ENCODE measurements at places on chromosomes 1 and 21. TPM values are rescaled to one million over a fixed set of nuclear protein-coding genes. Genes with fewer than 3 reads are reported as not detected.

ATP1A2 gene
- not detected for total RNA-seq

CD53 gene
- total RNA-seq = 415 TPM

ST6GALNAC5 gene
- not detected for total RNA-seq

GRCh38 chr1:43232074-43232473 lies 37.7 kb upstream of the TMEM125 start:
- no peak for DNase-seq

GRCh38 chr1:39919545-39919944 lies 17.8 kb upstream of the MYCL start:
- DNase-seq = peak; percentile 37

DNA sequence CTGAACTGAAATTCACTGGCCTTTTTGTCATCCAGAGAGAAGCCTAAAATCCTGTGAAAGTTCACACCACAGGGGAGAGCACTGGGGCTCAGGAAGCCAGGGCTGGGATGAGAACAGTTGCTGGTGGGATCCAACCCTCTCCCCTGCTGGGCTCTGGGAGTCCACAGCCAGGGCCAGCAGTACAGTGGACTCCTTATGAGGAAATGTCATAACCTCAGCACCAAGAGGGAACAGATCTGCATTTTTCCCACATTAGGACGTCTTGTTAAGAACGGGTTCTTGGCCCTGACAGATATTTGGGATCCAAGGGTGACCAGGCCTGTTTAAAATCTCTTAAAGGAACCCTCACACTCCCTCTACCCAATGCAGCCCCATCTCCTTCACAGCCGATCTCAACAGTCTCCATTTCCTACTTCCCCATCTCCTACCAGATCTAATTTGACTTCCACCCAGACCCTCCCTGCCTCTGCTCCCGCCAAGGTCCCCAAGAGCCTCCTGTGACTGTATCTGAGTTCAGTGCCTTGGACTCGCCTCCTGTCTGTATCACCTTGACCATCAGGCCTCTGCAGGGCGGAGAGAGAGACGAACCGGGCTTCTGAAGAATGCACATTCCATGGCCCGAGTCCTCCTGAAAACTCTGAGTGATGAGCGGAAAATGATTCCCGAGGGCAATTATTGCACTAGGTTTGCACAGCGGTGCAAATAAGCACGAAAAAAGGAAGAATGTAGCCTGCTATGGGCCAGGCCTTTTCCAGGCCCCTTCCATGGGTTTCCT lies 159.9 kb downstream of the TRABD2B start:
- no peak for DNase-seq

GRCh38 chr1:43789604-43790550 lies 82.5 kb downstream of the ST3GAL3 start:
- DNase-seq = no peak

DNA sequence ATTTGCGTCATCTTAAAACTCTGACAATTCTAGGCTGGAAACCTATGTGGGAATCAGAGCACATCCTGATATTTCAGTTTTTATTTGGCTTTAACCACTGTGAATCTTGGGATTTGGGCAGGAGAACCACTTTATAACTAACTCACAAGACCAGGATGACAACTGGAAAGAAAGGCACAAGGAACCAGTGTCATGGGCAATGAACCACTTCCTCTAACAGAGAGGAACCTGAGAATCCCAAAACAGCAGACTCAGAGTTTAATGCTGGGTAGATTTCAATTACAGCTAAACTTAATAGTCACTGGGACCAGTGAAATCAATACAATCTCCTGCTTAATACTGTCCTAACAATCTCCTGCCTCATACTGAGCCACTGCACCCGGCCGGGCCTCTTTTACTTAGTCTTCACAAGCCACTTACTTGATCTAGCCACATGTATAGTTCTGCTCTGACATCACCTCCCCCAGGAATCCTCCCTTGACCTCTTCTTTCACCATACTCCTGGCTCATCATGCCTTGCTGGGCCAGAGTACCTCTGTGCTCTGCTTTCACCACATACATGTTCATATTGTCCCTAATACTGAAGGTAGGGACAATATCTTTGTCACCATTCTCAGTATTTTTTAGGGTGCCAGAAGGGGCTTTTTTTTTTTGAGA lies 20.2 kb upstream of the SLFNL1 start:
- DNase-seq = no peak

GRCh38 chr1:234900595-234900994 lies 228.0 kb downstream of the TOMM20 start:
- no peak for DNase-seq

GRCh38 chr1:41917835-41918449 lies 780 bp downstream of the HIVEP3 start:
- DNase-seq = peak; percentile 75

DNA sequence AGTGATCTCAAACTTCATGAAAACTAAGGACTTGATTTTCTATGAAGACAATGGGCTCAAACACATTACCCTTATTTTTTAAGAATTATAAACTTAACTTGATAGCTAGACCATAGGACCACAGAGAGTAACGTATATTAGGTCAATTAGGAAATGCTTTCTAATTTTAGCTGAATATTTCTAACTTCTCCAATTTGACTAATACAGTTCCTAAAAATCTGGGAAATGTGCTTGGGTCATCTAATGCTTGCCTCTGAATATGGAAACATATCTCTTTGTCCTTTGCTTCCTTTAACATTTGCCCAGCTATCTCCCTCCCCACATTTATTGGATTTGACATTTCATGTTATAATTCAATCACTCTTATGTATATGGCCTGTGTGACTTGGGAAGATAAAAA lies 141.4 kb downstream of the LHX8 start:
- DNase-seq = no peak

- no peak for DNase-seq
Observed at GRCh38 chr1:108645564-108646184, 15.2 kb downstream of the HENMT1 start.

DNA sequence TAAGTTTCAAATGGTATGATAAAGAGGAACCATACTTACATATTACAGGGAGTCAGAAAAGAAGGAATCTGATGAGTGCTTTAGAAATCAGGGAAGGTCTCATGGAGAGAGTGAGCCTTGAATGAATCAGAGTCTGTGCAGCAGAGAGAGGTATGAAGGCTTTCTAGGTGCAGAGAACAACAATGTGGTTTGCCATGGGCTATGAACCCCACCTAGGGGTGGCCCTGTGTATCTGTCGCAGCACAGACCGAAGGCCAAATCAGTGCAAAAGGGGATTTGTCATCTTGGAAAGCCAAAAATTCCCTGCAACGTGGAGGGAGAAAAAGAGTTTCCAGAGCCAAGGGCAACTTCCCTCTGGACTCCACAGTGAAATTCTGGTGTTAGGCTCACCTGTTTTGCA lies 3.5 kb downstream of the PAPPA2 start:
- DNase-seq = no peak

DNA sequence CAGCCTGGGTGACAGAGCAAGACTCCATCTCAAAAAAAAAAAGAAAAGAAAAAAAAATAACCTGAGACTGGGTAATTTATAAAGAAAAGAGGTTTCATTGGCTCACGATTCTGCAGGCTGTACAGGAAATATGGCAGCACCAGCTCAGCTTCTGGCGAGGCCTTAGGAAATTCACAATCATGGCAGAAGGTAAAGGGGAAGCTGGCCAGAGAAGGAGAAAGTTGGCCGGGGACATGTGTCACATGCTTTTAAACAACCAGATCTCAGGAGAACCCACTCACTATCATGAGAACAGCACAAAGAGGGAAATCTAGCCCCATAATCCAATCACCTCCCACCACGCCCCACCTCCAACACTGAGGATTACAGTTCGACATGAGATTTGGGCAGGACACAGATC lies 125.3 kb downstream of the DISP1 start:
- no peak for DNase-seq

- DNase-seq = no peak
Observed at GRCh38 chr21:26528882-26529281, 44.2 kb downstream of the CYYR1 start.

GRCh38 chr1:161913482-161914140 lies 110.1 kb downstream of the OLFML2B start:
- DNase-seq = no peak

DNA sequence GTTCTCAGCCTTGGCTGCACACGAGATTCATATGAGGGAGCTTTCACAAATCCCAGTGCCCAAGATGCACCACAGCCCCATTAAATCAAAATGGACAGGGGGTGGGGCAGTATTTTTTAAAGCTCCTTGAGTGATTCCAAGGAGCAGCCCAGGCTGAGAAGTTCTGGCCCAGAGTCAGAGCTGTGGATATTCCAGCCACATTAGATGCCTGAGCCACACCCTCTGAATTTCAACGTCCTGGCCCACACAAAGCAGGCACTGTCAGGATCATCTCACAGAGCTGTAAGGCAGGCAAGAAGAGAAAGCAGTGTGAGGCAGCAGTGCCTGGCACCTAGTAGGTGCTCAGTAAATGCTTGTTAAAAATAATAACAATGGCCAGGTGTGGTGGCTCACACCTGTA lies 37.4 kb downstream of the PAX7 start:
- DNase-seq = no peak

Measured in activated naive CD8-positive, alpha-beta T cell treated with anti-CD3 and anti-CD28 coated beads, Interleukin-2, amount 10 ng/mL, durations not matched to agents 7 days and 5 days (primary cell).